T-cell (primary cell): ENCODE measurements at places on chromosomes 16 and 17.

DNA sequence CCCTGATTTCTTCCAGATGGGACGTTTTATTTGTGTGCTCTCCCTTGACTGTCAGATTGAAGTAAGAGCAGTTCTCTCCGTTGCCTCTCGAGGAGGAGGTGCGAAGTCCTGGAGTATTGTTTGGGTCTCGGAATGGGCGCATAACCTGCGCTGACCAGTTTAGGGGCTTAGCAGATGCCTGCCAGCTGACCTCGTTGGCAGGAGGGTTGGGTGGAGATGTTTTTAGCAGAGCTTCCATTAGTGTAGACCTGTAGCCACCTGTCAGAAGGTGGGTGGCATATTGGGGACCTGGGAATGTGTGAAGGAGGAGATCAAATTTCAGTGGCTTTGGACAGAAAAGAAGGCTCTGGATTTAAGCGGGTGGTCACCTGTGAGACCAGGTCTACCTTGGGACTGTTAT lies 3.6 kb downstream of the RASD1 start:
- H3K36me3 ChIP-seq: peaks cover 30% of the 10 kb centered on the region
- H3K4me1 ChIP-seq: no peaks in the 10 kb centered on the region
- no peak overlapping the region for H3K27ac ChIP-seq
- H3K4me3 ChIP-seq: no peak overlapping the region
- peaks cover 23% of the 10 kb centered on the region for H3K27me3 ChIP-seq
- DNase-seq: no peak

DNA sequence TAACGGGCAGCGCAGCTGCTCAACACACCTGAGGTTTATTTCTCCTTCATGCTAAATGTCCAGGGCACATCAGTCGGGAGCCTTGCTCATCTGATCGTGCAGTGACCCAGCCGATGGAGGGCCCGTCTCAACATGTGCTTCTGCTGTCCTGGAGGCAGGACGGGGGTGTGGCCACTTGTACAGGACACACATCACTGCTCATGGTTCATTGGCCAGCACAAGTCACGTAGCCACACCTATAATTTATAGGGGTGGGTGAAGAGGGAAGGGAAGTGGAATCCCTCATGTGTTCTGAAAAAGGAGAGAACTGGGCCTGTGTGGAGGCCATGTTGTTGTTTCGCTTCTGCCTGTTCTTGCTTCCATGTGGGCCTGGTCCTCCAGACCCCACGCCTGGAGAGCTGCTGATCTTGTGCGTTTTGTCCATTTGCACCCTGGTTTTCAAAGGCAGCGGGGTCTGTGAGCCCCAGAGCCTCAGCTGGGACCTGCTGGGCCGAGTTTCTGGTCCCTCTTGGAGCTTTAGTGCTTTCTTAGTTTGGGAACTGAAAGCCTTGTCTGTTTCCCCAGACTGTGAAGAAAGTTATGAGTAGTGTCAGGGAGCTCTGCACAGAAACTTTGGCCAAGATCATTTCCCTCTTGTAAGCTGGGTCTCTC lies 60.5 kb downstream of the CMIP start:
- no peak for DNase-seq
- H3K4me3 ChIP-seq: no peak overlapping the region
- no peaks in the 10 kb centered on the region for H3K27me3 ChIP-seq
- H3K27ac ChIP-seq: peak overlapping the region; percentile 24

GRCh38 chr16:81405702-81406113 lies 38.9 kb upstream of the CMIP start:
- peaks cover 8% of the 10 kb centered on the region for H3K27me3 ChIP-seq
- no peaks in the 10 kb centered on the region for H3K36me3 ChIP-seq
- no peaks in the 10 kb centered on the region for H3K4me1 ChIP-seq
- no peak overlapping the region for H3K27ac ChIP-seq
- DNase-seq: no peak

DNA sequence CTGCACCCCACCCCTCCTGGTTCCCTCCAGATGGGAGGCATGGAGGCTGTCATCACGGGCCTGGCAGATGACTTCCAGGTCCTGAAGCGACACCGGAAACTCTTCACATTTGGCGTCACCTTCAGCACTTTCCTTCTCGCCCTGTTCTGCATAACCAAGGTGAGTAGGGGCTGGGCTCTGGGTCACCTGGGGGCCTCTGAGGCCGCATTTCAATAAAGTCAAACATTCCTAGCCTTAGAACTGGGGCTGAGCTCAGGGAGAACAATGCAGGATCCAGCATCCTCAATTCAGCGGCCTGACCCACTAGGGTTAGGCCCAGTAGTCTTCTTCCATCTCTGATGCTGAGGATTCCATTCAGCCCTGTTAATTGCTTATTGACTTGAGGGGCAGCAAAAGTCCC lies 42.1 kb downstream of the SLC6A2 start:
- DNase-seq: no peak
- H3K36me3 ChIP-seq: no peaks in the 10 kb centered on the region
- H3K4me1 ChIP-seq: no peaks in the 10 kb centered on the region
- H3K27me3 ChIP-seq: peaks cover 19% of the 10 kb centered on the region
- no peak overlapping the region for H3K4me3 ChIP-seq
- H3K27ac ChIP-seq: no peak overlapping the region

GRCh38 chr17:78214016-78214705 lies at the start of gene BIRC5:
TSS of gene BIRC5 (plus strand) at chr17:78214253. CDS start at chr17:78214317, 64 bp downstream.
- H3K4me3 ChIP-seq: peak within 1 kb of the TSS; percentile 66
- peak; percentile 83 for DNase-seq
- H3K36me3 ChIP-seq: no peaks in the 10 kb centered on the region
- no peaks in the 10 kb centered on the region for H3K27me3 ChIP-seq
- H3K4me1 ChIP-seq: peaks cover 3% of the 10 kb centered on the region

GRCh38 chr17:82890339-82890730 lies 50.5 kb upstream of the ZNF750 start:
- peaks cover 26% of the 10 kb centered on the region for H3K4me1 ChIP-seq
- no peak overlapping the region for H3K4me3 ChIP-seq
- no peak overlapping the region for H3K27ac ChIP-seq
- peaks cover 9% of the 10 kb centered on the region for H3K36me3 ChIP-seq

DNA sequence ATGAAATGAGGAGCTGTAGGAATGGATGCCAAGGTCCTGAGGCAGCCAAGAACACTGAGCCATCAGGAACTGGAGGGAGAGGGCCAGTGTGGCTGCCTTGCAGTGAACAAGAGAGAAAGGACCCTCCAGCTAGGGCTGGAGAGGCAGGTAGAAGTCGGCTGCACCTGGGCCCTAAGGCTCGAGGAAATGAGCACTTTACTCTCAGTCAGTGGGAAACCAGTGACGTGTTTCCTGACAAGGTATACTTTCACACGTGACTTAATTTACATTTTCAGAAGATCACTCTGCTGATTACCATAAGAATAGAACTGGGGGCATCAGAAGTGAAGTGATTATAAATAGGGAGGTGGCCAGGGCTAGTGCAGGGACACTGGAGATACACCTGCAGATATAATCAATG lies 115.2 kb downstream of the C17orf67 start:
- no peak for DNase-seq
- no peak overlapping the region for H3K27ac ChIP-seq
- peaks cover 8% of the 10 kb centered on the region for H3K27me3 ChIP-seq
- no peaks in the 10 kb centered on the region for H3K36me3 ChIP-seq
